ENCODE measurements at places on chromosomes 3 and 15.

DNA sequence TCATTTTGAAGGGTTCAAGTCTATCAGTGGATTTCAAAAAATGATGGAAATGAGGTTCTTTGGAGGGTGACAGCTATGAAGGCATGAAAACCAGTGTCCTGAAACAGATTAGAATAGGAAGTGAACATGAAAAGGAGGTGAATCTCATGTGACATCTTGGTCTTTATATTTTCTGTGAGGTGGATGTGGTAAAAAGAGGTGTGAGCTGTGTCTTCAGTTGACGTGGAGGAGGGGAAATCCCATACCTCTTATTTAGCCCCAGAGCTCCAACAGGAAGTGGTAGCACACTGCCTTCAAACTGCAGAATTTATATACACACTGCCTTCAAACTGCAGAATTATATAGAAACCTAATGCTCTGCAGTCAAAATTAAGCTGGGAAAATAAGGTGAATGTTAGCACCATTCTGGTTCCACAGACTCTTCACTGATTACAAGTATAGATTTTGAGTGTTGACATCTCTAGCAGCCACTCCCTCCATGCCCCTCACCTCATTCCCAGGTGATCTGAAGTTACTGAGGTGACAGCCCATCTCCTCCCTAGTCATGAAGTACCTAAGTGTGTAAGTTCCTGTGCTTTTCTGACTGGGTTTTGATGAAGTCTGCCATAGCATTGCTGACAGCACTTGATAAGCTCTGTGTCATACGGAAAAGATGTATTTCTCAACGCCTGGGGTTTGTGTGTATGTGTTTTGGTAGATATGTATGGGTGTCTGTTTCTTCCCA is 2.7 kb downstream of the RAB8B start:
- peak; percentile 59 for DNase-seq

DNA sequence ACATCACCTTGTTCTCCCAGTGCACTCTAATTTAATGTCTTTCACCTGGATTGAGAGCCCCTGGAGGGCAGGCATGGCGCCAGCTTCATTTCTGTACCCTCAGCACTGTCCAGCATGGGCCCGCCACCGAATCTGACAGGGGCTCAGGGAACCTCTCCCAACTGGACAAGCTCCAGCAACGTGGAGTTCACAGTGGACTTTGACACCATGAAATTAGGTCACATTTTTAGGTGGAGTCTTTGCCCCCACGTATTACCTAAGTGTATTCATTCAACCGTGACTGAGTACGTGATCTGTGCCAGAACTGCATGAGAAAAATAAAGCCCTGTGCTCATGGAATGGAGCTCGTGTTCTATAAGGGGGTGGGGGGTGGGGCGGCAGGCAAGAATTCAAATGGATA is 94.1 kb upstream of the ATP2B2 start:
- DNase-seq, result no peak

GRCh38 chr3:160018959-160019358 is 30.3 kb downstream of the IL12A start:
- no peak for DNase-seq

DNA sequence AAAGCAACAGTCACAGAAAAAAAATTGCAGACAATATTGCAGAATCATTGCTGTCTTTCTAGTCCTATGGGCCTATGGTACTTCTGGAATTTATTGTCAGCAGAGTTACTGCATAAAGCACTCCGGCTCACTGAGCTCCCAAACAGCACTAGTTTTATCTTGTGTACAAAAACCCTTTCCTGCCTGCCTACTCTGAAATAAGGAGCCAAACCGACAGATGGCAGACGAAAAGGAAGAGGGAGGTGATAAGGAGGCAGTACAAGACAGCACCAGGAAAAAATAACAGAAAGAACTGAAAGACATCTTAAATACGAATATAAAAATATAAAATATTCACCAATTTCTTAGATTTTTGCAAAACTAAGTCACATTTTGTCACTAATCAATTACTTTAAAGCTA is 15.6 kb downstream of the HERC1 start:
- DNase-seq, result peak; percentile 54

DNA sequence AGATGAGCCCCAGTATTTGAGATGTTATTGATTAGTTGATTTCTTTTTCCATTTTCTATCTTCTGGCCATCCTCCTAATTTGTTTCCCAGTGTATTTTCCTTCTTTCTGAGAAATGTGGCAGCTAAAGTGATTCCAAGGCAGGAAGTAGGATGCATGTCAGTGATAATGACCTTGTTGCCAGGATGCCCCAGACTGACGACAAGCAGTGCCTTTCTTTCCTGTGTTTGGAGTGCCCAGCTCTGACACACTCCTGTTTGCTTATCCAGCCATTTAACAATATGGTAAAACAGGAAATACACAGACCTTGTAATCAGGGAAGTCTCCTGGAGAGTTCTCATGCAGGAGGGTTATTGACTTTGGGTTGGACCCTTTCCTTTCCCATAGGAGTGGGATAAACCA is 20.4 kb downstream of the TMOD2 start:
- no peak for DNase-seq

GRCh38 chr3:76352511-76353284 is 567.3 kb upstream of the ZNF717 start:
- DNase-seq, result no peak

GRCh38 chr15:27500206-27500605 is 529.2 kb downstream of the GABRG3 start:
- DNase-seq, result no peak

GRCh38 chr15:35630532-35630931 is 84.6 kb upstream of the DPH6 start:
- DNase-seq, result peak; percentile 81

- DNase-seq, result no peak
Observed at GRCh38 chr15:90471769-90472168, 58.0 kb upstream of the CRTC3 start.

DNA sequence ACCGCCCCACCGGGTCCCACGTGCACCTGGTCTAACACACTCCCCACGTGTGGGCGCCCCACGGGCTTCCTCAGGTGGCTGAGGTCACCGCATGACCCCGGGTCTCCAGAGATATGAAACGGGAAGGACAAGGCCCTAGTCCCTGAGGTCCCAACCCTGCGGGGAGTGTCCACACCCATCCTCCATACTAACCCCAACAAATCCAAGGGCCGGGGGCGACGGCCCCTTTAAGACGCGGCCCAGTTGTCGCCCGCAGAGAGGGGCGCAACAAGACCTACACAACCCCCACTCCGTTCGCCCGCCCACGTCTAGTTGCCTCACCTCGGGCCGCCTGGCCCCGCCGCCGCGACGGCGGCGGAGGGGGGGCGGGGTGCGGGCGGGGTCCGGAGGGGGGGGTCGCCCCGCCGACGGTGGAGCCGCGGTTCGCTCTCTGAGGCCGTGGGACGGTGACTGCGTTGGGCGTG is 396 bp downstream of the INO80 start:
- DNase-seq, result peak; percentile 47

GRCh38 chr15:67922971-67923945 is 83.4 kb upstream of the RNU6-1 start:
- DNase-seq, result peak; percentile 80
